H7 (cell line): ENCODE measurements at places on chromosomes 7 and 10. TPM values are rescaled to one million over a fixed set of nuclear protein-coding genes. Genes with fewer than 3 reads are reported as not detected.

DNA sequence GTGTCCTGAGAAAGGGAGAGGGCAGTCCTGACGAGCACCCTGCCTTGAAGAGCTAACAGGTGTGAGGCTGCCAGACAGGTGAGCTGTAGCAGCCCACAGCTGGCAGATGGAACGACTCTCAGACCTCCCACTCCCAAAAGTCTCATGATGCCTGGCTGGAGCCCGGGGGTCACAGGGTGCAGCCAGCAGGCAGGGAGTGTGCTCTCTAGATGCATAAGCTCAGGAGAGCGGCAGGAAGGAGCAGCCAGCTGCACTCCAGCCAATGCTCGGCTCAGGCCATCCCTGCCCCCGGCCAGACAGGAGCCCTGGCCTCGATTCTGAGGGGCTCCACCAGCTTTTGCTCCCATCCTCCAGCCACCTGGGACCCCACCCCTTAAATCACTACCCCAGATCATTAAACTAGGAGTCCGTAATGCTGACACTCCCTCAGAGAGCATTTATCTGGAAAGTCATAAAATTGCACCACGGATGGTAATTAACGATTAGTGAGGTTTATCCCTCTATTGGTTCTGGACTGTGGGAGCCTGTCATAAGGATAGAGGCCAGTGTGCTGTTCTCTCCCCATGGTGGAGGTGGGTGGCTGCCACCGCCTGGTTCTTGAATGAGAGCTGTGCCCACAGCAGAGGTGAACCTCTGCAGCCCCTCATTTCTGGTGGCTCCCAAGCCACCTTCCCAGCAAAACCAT is 63.5 kb upstream of the ZMIZ1 start:
- no peak for DNase-seq

GRCh38 chr7:107138696-107139420 is 29.9 kb upstream of the HBP1 start:
- no peak for DNase-seq

DNA sequence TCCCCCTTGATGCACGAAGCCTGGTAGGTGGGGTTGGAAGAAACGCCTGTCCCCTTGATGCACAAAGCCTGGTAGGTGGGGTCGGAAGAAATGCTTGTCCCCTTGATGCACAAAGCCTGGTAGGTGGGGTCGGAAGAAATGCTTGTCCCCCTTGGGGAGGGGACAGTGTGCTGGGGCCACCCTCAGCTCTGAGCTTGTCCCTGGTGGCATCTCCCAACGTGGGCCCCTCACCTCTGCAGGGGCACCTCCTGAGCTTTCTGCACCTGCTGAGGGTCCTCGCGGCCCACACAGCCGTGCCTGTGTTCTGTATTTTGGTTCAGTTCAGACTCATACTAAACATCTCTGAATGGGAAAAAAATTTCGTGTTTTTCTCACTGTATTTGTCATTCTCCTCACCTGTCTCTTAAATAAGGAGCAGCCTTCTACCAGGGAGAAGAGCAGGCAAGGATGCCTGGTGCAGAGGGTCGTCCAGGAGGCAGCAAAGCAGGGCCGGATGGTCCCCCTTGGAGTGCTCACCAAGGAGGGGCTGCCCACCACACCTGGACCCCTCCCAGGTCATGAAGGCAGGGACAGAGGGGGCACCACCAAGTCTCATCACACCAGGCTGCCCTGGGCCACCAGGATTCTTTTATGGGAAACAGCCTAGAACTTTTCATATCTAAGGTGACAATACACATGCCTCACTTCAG is 24.7 kb downstream of the VIPR2 start:
- no peak for DNase-seq

DNA sequence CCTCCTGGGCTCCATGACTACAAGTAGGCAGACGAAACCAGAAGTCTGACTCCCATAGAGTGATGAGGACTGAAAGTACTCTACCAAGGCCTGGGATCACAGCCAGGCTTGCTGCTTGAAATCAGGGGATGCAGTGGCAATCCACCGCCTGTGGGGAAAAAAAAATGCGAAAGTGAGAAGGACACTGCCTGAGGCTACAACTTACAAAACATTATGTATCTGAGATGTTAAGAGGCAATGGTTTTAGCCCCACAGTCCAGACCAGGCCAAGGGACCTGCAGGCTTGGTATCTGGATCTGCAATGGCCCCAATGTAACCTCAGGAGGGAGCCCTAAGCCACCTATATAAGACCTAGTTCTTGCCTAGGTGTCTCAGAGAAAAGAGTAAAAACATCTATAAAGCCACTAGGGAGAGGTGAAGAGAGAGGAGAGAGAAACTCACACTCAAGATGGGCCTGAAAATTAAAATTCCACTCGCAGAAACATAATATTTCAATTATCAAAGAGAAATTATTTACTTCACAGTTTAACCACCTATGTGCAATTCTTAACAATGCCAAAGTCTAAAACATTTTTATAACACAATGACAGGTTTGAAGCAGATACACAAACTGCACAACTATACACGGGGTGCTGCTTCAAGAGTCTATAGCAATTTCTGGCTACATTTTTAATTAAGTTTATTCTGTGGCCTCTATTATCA is 13.9 kb downstream of the DNAJC1 start:
- peak; percentile 67 for DNase-seq

- no peak for DNase-seq
Observed at GRCh38 chr10:78384049-78384431, 350.4 kb downstream of the RPS24 start.

DNA sequence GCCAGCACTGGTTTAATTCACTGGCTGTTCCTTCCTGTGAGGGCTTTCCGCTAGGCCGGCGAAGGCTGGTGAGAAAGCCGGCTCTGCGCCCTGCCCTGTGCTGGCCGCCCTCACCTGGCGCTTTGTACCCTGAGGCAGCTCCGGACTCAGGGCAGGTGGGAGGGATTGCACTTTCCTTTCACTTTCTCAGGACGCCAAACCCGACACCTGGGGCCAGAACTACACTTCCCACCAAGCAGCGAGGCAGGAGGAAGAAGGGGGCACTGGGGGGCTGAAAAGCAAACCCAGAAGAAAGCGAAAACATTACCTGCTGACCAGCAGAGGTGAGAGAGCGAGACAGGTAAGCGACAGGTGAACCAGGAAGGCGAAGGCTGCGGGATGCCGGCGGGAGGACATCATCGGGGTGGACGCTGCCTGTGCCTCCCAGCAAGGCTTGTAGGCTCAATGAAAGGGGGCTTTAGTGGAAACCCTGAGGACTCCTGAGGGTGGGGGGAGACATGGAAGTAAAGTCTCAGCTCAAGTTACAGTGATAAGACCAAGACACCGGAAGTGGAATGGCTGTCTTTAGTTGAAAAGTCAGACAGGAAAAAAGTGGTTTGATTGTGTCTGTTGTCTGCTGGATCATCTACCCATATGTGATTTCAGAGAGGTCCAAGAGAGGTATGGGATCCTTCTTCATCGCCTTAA is at the start of gene RAB19:
Gene RAB19, plus strand, starts transcription at position 181 of the 687 bp plus-strand sequence. CDS start 3,589 bp downstream, outside the sequence.
- peak; percentile 85 for DNase-seq

NPC1L1 gene
- total RNA-seq = not detected in 2 replicates

NRP1 gene
- total RNA-seq = 1.4 and 2.1 TPM in 2 replicates

PON3 gene
- not detected in 2 replicates for total RNA-seq
